ENCODE measurements at places on chromosomes 1 and 21. TPM values are rescaled to one million over a fixed set of nuclear protein-coding genes. Genes with fewer than 3 reads are reported as not detected.

The MAN1A2 gene
- total RNA-seq: 40.9 TPM

The TDRD10 gene
- total RNA-seq: 2.5 TPM

The RYR2 gene
- total RNA-seq: not detected

The CTH gene
- total RNA-seq: 0.99 TPM

The PLCH2 gene
- 0.09 TPM for total RNA-seq

The TFF2 gene
- not detected for total RNA-seq

The HSD17B7 gene
- 20.3 TPM for total RNA-seq

The SLC25A33 gene
- total RNA-seq: 5.5 TPM

The NTMT2 gene
- not detected for total RNA-seq

The AIRE gene
- total RNA-seq: under 0.01 TPM
